Fibroblast of lung (primary cell): ENCODE measurements at places on chromosomes 6 and 20.

GRCh38 chr6:12968290-12968689, 251.7 kb downstream of the PHACTR1 start:
- DNase-seq, result no peak

GRCh38 chr6:41344876-41345275, 9.5 kb downstream of the NCR2 start:
- DNase-seq, result no peak

DNA sequence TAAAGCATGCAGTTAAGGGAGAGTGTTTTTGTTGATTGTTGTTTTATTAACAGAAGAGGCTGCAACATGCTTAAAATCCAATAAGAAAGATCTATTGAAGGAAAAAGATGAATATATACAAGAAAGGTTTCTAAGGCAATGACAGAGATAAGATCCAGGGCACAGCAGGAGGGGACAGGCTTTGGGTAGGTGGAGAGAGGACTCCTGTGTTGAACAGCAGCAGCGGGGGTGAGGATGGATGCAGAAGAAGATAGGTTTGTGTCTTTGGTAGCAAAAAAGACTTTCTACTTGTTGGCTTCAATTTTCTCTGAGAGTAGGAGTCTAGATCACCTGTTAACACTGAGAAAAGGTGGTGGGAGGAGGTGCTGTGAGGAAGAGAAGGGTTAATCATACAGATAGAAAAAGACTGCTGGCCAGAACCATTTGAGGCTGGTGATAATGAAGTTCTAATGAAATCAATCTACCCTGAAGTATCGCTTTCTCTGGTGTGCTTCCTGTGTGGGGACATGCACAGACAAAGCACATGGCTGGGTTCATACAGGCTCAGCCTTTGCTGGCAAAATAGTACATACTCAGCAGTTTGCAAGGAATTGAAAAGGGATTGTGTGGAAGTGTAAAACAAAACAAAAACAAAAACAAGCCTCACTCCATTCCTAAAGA, 17.2 kb upstream of the DST start:
- DNase-seq, result no peak

DNA sequence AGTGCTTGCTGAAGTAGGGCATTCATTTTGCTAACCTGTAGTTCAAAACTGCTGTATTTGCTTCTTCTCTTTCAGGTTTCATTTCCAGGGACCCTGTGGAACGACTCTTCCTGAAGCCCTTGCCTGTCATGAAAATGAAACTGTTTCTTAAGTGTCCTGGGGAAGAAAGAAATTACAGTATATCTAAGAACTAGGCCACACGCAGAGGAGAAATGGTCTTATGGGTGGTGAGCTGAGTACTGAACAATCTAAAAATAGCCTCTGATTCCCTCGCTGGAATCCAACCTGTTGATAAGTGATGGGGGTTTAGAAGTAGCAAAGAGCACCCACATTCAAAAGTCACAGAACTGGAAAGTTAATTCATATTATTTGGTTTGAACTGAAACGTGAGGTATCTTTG, 3.4 kb upstream of the NOL7 start:
- peak; percentile 16 for DNase-seq

GRCh38 chr20:54140927-54141566, 32.7 kb downstream of the CYP24A1 start:
- peak; percentile 91 for DNase-seq

GRCh38 chr6:15340775-15341174, 94.9 kb downstream of the JARID2 start:
- no peak for DNase-seq

- DNase-seq, result peak; percentile 51
Measured at GRCh38 chr6:129517288-129517687, 192.7 kb downstream of the ARHGAP18 start.

- peak; percentile 42 for DNase-seq
Measured at GRCh38 chr6:160996131-160996601, 4.6 kb downstream of the MAP3K4 start.

DNA sequence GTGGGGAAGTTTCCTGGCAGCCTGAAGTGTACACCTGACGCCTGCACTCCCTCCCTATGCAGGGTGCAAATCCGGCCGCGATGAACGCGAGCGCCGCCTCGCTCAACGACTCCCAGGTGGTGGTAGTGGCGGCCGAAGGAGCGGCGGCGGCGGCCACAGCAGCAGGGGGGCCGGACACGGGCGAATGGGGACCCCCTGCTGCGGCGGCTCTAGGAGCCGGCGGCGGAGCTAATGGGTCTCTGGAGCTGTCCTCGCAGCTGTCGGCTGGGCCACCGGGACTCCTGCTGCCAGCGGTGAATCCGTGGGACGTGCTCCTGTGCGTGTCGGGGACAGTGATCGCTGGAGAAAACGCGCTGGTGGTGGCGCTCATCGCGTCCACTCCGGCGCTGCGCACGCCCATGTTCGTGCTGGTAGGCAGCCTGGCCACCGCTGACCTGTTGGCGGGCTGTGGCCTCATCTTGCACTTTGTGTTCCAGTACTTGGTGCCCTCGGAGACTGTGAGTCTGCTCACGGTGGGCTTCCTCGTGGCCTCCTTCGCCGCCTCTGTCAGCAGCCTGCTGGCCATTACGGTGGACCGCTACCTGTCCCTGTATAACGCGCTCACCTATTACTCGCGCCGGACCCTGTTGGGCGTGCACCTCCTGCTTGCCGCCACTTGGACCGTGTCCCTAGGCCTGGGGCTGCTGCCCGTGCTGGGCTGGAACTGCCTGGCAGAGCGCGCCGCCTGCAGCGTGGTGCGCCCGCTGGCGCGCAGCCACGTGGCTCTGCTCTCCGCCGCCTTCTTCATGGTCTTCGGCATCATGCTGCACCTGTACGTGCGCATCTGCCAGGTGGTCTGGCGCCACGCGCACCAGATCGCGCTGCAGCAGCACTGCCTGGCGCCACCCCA, 1.2 kb downstream of the GPR6 start:
- DNase-seq, result no peak

DNA sequence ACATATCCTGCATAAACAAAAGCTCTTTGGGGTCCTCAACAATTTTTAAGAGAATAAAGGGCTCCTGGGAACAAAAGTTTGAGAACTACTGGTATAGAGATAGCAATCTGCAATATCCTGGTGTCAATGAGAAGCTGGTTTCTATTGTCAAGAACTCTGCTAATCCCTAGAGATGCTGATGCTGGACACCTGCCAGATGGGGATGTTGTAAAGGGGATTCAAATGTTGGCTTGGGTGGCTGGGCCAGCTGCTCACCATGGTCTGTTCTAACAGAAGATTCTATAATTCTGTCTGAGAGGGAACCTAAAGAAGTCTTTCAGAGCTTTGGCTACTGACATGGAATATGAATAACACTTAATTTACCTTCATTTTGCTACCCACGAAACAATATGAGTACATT, 137.8 kb downstream of the BTBD9 start:
- DNase-seq, result no peak

DNA sequence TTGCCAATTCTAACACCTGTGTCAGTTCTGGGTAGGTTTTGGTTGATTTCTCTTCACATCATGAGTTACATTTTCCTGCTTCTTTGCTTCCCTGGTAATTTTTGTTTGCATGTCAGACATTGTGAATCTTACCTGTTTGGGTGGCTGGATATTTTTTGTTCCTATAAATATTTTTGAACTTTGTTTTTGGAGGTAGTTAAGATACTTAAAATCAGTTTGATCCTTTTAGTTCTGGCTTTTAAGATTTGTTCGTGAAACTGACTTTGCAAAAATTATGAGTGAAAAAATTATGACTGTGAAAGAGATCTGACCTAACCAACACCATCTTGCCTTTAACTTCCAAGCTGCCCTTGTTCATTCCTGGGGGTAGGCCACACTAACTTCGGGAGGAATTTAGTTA, 69.5 kb downstream of the BCAS1 start:
- no peak for DNase-seq

DNA sequence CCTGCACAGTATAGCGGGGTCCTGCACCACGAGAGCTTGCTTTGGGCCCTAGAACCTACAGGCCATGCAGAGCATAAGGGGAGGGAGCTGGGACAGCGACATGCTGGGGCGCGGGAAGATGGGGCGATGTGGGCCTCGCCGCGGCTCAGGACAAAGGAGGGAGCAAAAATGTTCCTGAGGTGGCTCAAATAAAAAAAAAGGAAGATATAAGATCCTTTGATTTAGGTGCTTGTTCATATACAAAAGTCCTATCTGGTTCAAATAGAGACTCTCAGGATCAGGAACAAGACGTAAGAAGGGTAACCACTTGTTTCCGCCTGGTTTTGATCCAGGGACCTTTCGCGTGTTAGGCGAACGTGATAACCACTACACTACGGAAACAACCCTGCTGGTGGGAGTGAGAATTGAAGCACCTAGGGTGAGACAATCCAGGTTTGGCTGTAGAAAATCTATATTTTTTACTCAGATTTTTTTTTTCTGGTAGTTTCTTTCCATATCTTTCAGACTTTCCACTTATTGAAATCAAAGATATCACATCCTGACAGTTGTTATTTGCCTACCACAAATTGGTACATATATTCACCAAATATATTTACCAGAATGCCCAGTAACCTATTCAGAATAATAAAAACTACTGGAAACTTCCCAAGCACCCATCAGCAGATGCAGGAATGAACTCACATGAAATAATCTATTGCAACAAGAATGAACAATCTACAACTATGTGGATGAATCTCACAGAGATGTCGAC, 177.9 kb upstream of the ZNF184 start:
- DNase-seq, result peak; percentile 49

DNA sequence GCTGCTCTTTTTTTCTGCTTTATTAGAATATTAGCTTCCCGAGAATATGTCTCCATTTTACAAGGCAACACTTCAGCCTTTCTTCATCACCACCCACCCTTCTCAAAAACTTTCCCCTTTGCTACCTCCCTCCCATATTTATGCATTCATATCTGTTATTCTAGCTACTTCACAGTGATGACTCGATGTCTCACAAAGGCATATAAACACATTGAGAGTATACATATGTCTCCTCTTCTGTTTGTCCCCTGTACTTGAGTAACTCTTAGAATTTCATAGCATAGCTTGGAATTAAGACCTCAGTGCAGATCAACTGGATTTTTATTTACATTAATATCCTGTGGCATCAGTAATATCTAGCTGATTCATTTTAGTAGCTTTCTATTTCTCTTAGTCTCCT, 6.5 kb downstream of the RNF144B start:
- no peak for DNase-seq

DNA sequence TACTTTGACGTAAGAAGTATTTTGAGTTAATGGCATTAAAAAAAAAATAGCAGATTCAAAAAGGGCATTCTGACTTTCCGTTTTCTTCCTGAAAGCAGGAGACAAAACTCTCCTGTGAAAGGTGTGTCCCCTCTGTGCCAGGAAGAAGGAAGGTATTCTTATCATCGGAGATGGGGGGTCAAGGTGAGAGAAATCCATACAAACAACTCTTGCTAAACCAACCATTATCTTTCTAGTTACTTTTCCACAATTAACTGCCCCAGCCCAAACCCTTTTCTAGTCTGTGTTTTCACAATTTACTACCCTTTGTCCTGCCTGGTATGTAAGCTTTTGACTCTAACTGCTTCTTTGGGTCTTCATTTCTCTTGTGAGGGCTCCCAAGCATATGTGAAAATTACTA, 717.3 kb downstream of the EPM2A start:
- DNase-seq, result no peak

DNA sequence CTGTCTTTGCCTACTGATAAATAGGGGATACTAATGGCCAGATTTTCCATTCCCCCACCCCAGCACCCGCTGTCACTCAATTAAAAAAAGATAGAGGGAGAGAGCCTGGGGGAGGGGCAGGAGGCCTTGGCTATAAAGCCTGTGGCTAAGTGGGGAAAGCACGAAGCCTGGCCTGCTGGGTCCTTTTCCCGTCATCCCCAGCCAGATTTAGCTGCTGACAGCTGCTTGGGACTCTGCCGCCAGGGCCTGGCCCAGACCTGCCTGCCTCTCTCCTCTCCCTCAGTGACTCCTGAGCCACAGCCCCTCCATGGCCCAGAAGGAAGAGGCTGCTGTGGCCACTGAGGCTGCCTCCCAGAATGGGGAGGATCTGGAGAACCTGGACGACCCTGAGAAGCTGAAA, at the start of gene APOBEC2:
TSS of gene APOBEC2 (plus strand) at position 162 of the 400 bp plus-strand sequence. CDS start at position 308, 146 bp downstream.
- DNase-seq, result no peak

- no peak for DNase-seq
Measured at GRCh38 chr6:83605517-83605916, 93.2 kb downstream of the PRSS35 start.

GRCh38 chr6:143117108-143117507, 56.4 kb downstream of the AIG1 start:
- DNase-seq, result no peak
